Glomerular endothelial cell (primary cell): ENCODE measurements at places on chromosomes 11 and 22. TPM values are rescaled to one million over a fixed set of nuclear protein-coding genes. Genes with fewer than 3 reads are reported as not detected.

PIK3C2A gene
- 56.3 and 57.8 TPM in 2 replicates for total RNA-seq

OR5D14 gene
- total RNA-seq: not detected in 2 replicates

CALCA gene
- not detected in 2 replicates for total RNA-seq

MED19 gene
- 33.8 and 43.2 TPM in 2 replicates for total RNA-seq

FGF4 gene
- total RNA-seq: not detected in 2 replicates

HEPN1 gene
- total RNA-seq: 0.18 TPM in 1 of 2 replicates, not detected in the other

PIH1D2 gene
- total RNA-seq: 0.41 and 1.5 TPM in 2 replicates

SLC5A12 gene
- 0.06 TPM in 1 of 2 replicates, not detected in the other for total RNA-seq

TBX1 gene
- total RNA-seq: 0.63 and 3.6 TPM in 2 replicates

GLYAT gene
- total RNA-seq: not detected in 2 replicates

CBLIF gene
- not detected in 2 replicates for total RNA-seq

OR52N4 gene
- total RNA-seq: not detected in 2 replicates

HEPACAM gene
- not detected in 2 replicates for total RNA-seq

CLMP gene
- 1.5 and 7.1 TPM in 2 replicates for total RNA-seq

MYEOV gene
- total RNA-seq: 1.2 and 1.9 TPM in 2 replicates

EIF4G2 gene
- 611 and 682 TPM in 2 replicates for total RNA-seq

DNA sequence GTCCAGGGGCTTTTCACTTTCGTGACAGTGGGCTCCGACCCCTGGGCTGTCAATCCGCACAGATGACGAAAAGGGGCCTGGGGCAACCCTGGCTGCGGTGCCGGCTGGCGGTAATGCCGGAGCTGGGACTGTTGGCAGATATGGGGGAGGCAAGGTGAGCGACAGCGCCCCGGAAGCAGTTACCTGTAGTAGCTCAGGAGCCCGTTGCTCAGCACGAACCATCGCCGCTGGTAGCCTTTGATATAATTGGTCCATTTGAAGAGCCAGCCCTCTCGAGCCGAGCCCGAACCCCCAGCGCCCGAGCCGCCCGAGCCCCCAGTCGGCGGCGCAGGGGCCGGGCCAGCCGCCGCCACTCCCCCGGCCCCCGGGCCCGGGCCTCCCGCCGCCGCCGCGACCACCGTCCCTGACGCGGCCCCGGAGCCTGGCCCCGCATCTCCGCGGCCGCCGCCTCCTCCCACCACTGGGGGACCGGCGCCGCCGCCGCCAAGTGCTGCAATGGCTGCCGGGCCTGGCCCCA, 396 bp downstream of the OSBP start:
- DNase-seq: no peak

DNA sequence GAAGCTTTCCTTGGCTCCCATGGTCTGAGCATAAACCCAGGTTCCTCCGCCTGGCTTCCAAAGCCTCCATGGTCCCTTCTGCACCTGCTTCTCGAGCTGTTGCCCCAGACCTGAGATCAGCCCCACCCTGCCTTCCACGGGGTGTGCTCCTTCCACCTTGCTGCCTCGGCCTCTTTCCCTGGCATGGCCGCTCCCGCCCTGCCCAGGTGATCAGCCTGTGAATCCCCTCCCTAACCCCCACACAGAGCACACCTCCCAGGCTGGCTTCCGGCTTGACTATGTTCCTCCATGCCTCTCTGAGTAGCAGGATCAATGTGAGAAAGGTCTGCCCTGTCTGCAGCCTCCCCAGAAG, 2.7 kb upstream of the PPP6R3 start:
- no peak for DNase-seq

DNA sequence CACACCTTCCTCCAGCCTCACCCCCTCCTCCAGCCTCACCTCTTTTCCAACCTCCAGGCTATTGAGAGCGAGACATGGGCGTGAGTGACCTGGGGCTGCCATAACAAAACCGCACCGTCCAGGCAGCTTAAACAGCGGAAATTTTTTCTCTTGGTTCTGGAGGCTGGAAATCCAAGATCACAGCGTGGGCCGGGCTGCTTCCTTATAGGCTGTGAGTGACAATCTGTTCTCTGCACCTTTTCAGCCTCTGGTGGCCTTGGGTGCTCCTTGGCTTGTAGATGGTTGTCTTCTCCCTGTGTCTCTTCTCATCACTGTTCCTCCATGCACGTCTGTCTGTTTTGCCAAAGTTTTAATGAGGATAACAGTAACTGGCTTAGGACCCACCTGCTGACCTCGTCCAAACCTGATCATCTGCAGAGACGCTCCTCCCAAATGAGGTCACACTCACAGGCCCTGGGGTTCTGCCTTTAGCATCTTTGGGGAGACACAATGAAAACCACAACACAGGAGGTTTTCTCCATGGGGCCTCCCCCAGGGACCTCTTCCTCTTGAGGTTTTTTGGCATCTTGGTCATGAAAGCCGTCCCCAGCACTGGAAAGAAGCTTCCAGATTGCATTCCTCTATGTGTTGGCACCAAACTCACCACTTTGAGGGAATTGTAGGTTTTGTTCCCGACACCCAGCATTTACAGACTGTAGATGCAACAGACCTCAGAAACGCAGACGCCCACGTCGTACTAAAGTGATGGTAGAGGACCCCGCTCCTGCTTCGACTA, 878.1 kb downstream of the BRD1 start:
- DNase-seq: no peak

GRCh38 chr11:34323601-34324000, 34.2 kb downstream of the ABTB2 start:
- DNase-seq: no peak

DNA sequence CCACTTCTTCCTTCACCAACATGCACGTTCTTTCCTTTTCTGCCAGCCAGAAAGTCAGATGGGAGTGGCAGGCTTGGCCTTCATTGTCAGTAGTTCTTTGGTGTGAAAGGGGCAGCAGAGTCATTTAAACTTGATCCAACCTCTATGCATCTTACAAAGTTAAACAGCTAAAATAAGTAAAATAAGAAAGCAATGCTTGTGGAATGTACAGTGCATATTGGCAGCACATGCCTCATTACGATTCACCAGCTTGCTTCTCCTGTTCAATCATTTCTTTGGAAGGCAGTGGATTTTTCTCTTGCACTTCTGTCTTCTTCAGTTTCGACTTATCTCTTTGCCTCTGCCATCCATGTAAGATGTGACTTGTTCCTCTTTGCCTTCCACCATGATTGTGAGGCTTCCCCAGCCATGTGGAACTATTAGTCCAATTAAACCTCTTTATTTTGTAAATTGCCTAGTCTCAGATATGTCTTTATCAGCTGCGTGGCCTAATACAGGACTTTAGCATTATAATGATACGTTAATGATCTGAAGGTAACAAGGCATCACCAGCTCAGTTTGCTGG, 14.8 kb downstream of the LGALS12 start:
- DNase-seq: no peak

GRCh38 chr11:81840380-81840779, 893.3 kb downstream of the FAM181B start:
- DNase-seq: no peak

DNA sequence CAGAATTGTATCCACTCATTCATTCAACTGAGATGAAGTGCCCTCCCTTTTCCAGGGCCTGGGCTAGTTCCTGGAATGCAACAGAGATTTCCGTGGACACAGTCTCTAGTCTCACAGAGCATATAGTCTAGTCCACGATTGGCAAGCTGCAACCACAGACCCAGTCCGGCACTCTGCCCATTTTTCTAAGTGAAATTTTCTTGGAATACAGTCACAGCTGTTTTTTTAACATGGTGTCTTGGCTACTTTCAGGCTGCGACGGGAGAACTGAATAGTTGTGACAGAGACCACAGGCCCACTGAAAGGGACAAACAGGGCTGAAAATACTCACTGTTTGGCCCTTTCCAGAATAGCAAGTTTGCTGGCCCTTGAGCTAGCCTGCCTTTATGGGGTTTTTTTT, 29.2 kb downstream of the ALG12 start:
- no peak for DNase-seq

GRCh38 chr11:70650075-70650909, 252.0 kb downstream of the CTTN start:
- DNase-seq: peak; percentile 10

GRCh38 chr11:113404859-113405430, 17.4 kb downstream of the ANKK1 start:
- DNase-seq: no peak

GRCh38 chr11:64232182-64232966, 2.0 kb upstream of the VEGFB start:
- no peak for DNase-seq

DNA sequence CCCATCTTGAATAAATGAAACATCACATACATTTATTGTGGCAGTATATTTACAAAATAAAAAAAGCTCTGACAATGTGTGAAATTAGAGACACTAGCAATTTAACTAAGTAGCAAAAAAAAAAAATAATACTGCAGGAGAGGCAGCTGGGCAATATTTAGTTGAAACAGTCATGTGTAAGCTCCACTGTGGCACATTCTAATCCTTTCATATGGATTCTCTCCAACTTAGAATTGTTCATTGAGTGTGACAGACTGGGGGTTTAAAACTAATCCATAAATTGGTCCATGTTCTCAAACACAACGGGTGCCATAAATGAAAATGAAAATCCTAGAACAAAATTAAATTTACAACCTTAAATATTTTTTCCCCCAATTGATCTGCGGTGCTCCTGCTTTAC, 302.1 kb downstream of the CADM1 start:
- DNase-seq: no peak

- no peak for DNase-seq
These were observed 11.8 kb upstream of the UVRAG start for GRCh38 chr11:75802913-75803820.

- no peak for DNase-seq
These were observed 10.4 kb upstream of the WNT11 start for GRCh38 chr11:76216536-76217325.
